Hematopoietic multipotent progenitor cell treated with erythropoietin and hydrocortisone succinate and interleukin-3 and kit ligand, for 15 days (in vitro differentiated cells): ENCODE measurements at places on chromosomes 11 and 22.

DNA sequence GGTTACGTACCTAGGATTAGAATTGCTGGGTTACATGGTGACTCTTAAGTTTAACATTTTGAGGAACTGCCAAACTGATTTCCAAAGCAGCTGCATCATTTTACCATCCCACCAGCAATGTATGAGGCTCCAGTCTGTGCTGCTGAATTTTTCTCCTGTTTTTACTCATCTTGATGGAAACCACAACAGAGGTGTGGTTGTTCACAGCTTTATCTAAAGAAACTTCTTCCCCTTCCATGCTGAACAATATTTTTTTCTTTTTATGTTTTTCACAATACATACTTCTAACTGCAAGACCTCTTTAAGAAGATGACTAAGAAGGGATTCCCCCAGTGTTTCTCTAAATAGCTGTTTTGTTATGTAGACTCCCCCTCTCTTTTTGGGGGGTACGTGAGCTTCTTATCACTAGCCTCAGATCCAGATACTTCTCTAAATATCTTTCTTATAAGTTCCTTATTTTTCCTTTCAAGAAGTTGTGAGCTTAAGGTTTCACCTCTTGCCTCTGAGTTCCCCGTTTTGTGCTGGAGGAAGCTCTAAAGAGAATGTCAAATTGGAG lies 24.0 kb downstream of the TCP11L1 start:
- no peak for DNase-seq

GRCh38 chr11:47659276-47659675 lies 16.9 kb upstream of the MTCH2 start:
- DNase-seq: no peak

DNA sequence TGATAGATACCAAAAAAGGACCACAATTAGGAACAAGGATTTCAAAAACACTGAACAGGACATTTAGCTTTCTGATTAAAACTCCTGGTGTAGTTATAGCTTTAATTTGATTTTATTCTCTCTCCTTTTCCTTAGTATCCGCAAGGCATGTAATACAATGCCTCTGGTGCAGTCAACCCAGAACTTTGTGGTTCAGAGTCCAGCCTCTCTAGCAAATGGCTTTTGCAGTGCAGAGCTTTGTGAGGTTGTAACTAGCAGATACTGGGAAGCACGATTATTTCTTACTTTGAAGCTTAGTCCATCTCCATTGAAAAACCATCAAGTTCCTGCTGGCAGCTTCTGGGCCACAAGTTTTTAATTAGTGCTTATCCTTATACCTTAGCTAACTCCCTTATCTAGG lies 79.8 kb downstream of the GRIA4 start:
- DNase-seq: no peak

DNA sequence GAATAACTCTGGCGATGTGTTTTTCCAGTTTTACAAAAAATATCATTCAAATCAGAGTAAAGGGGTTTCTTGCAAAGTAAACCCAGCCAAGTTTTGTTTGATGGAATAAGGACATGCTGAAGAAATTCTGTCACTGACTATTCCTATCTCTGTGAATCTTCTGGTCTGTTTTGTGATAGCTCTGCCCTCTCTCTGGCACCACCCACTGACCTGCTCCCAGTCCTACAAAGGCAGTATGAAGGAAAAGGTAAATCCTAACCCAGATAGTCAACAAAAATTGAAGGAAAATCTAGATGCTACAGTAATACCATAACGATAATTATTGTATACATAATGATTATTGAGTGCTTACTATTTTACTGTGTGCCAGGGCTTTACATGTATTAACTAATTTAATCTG lies 76.3 kb upstream of the TP53AIP1 start:
- DNase-seq: no peak

GRCh38 chr11:111177037-111177871 lies 68.3 kb upstream of the POU2AF2 start:
- no peak for DNase-seq

DNA sequence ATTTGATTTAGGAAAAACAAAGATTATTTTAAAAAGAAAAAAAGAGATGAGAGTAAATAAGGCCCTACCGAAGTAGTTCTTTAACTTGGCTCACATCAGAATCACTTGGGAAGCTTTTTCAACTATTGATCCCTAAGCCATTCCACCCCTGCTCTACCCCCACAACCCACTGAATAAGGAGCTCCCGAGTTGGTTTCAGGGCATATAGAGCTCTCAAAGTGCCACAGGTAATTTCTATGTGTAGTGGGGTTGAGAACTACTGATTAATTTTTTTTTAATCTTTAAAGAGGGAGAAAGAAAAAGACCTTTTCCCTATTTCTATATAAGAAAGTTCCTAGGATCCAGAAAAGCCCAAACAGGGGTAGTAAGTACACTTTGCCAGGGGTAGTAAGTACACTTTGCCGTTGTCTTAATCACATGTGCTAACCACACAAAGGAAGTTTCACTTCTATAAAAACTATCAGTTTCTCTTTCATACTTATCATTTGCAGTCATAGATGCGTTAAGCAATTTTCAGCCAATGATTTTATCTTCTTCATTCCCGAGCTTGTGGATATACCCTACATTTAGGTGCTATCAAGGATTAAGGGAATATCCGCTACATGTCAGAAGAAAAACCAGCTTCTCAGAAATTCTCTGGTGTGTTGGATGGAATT lies 108.4 kb upstream of the ZC3H12C start:
- DNase-seq: no peak
